GM23338 (cell line): ENCODE measurements at places on chromosomes 3 and 15.
A peak's percentile ranks its signal among the peaks of the same experiment; 100 is the strongest.

- H3K27ac ChIP-seq: peak overlapping the region; percentile 97
- peak overlapping the region; percentile 82 for H3K4me3 ChIP-seq
- no peaks in the 10 kb centered on the region for H3K36me3 ChIP-seq
- no peaks in the 10 kb centered on the region for H3K27me3 ChIP-seq
- H3K4me1 ChIP-seq: peaks cover 56% of the 10 kb centered on the region
Observed at GRCh38 chr15:80060356-80061006, 1.0 kb downstream of the ZFAND6 start.

DNA sequence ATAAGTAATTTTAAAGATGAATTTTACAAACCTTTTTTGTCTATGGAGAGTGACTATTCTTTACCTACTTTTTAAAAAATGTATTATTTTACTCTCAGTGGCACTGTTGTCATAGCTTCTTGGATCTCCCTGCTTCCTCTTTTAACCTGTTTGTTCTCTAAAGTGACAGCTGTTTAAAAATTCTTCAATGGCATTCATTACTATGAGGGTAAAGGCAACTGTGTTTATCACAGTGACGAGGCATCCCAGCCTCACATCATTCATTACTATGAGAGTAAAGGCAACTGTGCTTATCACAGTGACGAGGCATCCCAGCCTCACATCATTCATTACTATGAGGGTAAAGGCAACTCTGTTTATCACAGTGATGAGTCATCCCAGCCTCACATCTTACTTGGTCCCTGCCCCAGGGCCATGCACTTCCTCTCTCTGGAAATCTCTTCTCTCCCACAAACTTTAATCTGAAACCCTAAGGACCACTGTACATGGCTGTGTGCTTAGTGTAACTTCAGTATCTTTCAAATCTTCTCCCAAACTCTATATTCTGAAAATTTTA is 101.7 kb upstream of the ZNF717 start:
- peaks cover 22% of the 10 kb centered on the region for H3K4me1 ChIP-seq
- DNase-seq: no peak
- no peak overlapping the region for H3K27ac ChIP-seq
- no peaks in the 10 kb centered on the region for H3K36me3 ChIP-seq

- H3K27ac ChIP-seq: no peak overlapping the region
- no peak overlapping the region for H3K4me3 ChIP-seq
- no peaks in the 10 kb centered on the region for H3K4me1 ChIP-seq
- no peak for DNase-seq
Observed at GRCh38 chr15:38088971-38089370, 154.5 kb downstream of the TMCO5A start.

DNA sequence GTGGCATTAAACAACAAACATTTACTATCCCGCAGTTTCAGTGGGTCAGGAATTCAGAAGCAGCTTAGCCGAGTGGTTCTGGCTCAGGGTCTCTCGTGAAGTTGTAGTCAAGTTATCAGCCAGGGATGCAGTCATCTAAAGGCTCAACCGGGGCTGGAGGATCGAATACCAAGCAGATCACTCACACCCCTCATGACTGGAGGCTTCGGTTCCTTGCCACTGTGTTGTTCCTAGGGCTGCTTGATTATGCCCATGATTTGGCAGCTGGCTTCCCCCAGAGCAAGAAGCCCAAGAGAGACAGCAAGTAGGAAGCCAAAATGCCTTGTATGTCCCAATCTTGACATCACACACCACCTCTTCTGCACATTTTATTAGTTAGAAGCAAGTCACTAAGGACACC is 33.9 kb upstream of the CDCP1 start:
- no peaks in the 10 kb centered on the region for H3K36me3 ChIP-seq
- no peak for DNase-seq
- H3K27me3 ChIP-seq: no peaks in the 10 kb centered on the region
- no peak overlapping the region for H3K4me3 ChIP-seq
